DND-41 (cell line): ENCODE measurements at places on chromosomes 1 and 21.
A peak's percentile ranks its signal among the peaks of the same experiment; 100 is the strongest.

DNA sequence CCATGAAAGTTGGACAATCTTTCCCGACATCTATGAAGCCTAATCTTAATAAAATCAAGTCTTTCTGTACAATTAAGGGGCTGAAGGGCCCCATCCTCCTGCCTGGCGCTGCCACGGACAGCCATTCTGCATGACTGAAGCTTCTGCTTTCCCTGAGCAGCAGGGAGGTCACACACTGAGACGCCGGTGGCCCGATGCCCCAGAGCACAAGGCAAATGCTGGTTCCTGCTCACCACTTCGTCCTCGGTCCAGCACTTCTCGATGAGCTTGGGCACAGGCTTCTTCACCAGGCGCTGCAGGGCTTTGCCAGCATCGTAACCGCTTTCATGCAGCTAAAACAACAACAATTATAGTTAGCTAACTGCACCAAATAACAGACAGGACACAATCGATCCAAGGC is 147.8 kb downstream of the SLC45A1 start:
- DNase-seq, result no peak

GRCh38 chr1:33469691-33470090 is 2.8 kb upstream of the ZSCAN20 start:
- no peak for DNase-seq

- no peak for DNase-seq
Observed at GRCh38 chr1:78527706-78528105, 36.9 kb downstream of the PTGFR start.

- DNase-seq, result no peak
Observed at GRCh38 chr1:215005656-215006345, 76.7 kb upstream of the KCNK2 start.

DNA sequence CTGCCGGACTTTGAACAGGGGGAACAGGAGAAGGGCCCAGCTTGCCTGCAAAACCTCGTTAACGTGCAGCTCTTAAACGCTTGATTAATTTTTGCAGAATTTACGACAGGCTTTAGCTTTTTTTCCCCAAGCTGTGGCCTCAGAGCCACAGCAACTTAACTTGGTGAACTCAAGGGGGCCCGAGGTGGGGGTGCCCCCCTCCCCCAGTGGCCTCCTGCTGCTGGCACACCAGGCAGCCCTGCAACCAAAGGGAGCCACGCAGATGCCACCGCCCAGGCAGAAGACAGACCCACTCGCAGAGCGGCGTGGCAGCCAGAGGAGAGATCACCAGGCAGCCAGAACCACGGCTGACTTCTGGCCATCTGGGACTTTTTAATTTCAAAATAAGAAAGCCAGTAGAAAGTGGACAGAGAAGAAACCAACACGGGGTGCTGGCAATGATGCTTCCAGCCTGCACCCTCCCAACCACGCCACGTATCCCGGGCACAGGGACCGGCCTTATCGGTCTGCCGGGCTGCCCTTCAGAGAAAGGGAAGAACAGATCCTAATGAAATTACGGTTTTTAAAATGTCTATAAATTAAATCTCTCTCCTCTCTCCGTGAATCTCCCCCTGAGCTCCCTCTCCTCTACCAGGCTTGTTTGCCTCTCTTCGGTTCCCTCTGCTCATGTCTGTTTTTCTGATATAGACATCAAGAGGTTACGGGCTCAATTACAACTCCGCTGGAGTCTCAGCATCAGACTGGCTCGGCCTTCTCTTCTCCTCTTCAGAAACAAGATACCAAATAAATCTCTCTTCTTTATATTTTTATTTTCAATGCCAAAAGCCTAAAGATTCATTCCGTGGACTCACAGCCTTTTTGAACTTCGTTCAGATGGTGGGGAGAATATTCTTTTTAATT is 6.4 kb downstream of the CASZ1 start:
- no peak for DNase-seq

- DNase-seq, result no peak
Observed at GRCh38 chr1:209996348-209996747, 58.3 kb downstream of the SYT14 start.

GRCh38 chr1:172499636-172500141 is 33.3 kb upstream of the SUCO start:
- no peak for DNase-seq

DNA sequence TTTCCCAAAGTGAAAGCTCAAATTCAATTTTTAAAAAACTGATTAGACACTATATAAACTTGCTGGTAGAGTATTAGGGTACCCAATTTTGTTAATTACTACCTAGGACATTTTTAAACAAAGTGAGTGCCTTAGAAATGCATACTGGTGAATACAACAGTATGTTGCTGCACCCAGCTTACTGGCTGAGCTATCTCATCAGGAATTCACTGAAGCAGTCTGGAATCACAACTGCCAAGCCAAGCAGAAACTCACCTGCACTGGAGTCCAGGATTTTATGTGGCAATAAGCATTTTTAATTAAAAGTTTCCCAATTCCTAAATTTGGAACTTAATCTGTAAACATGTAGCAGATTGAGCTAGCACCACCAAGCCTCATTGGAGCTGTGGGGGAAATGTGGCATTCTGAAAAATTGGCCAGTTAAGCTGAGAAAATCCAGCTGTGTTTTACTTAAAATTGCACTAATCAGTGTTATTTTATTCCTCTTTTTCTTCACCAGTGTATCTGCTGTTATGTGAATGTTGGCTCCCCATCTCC is 61.8 kb downstream of the CLEC20A start:
- no peak for DNase-seq

GRCh38 chr1:34029954-34030353 is 135.1 kb downstream of the CSMD2 start:
- no peak for DNase-seq

GRCh38 chr1:25662061-25662460 is 45.5 kb downstream of the MAN1C1 start:
- DNase-seq, result no peak

- DNase-seq, result no peak
Observed at GRCh38 chr1:183908079-183908478, 103.2 kb downstream of the RGL1 start.

DNA sequence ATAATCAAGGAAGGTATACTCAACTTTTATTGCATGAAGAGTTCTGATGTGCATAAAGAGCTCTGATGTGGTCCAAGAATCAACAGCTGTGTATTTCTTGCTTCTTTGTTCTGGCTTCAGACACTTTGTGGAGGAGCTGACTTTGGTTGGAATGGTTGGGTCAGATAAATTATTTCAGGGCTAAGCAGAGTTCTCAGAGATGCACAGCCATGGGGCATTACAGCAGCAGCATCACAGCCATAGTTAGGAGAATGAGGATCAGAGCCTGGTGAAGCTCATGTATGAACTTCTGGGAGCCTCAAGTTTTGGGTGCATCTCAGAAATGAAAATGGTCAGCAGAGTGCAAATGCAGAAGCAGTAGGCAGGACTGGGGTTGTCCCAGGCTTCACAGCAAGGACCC is 267.4 kb upstream of the RUNX1 start:
- no peak for DNase-seq

DNA sequence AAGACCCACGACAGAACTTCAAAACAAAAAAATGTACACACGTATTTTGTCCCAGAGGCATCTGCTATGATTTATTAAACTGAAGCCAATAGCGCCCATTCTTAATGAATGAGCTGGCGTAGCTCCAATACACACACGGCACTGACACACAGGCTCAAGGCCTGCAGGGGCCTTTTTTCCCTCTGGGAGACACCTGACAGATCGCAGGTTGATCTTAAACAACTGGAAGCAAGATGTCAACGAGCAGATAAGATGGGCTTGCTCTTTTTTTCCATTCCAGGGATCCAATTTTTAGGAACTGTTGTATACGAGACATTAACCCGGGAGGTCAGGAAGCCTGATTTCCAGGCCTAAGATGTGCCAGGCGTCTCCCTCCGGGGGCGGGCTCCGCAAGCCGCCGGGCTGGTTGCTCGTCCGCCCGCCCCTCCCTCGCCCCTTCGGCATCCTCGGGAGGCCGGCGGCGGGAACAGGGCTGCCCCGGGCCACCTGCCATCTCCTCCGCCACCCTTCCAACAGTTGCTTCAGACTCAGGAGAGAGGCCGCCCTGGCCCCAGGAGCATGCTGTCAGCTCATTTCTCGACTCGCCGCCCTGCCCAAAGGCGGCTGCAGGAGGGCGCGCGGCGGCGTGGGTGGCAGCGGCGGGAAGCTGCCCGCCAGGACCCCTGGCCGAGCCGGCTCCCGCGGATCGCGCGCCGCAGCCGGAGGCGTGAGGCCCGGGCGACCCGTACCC is 735 bp downstream of the TTC13 start:
- DNase-seq, result peak; percentile 41

DNA sequence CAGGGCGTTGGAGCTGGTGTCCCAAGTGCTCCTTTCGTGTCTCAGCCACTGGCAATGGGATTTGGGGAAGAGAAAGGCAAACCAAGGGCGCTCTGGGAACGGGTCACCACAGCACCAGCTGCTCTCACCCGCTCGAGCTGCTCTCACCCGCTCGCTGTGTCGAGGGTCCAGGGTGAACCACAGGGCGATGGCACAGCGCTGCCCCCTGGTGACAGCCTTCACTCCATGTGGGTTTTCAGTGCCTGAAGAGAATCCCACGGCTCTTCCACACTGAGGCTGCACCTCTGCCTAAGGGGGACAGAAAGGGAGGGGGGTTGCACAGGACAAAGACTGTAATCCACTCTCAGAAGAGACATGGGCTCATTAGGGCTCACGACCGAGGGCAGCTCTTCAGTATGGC is 7.1 kb upstream of the CLDN19 start:
- DNase-seq, result peak; percentile 58

- no peak for DNase-seq
Observed at GRCh38 chr21:15986277-15986676, 256.5 kb downstream of the USP25 start.

DNA sequence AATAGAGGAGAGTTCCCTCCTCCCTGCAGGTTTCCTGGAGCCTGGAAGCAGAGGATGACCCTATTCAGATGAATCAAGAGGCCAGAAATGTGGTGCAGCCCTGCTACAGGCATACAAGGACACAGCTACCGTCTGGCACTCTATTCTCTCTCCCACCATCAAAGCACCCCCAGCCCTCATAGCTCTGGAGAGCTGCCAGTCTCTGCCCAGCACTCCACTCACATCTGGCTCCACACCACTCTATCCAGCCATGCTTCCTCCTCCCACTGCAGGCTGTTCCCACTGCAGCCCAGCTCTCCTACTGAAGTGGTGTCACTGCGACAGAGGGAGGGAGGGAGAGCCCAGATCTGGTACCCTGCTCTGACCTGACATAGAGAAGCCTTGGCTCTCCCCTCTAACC is 18.4 kb downstream of the SYT2 start:
- no peak for DNase-seq

GRCh38 chr1:212293579-212293978 is 8.4 kb downstream of the PPP2R5A start:
- DNase-seq, result no peak

GRCh38 chr21:23218667-23219066 is 2220.5 kb downstream of the NCAM2 start:
- no peak for DNase-seq

DNA sequence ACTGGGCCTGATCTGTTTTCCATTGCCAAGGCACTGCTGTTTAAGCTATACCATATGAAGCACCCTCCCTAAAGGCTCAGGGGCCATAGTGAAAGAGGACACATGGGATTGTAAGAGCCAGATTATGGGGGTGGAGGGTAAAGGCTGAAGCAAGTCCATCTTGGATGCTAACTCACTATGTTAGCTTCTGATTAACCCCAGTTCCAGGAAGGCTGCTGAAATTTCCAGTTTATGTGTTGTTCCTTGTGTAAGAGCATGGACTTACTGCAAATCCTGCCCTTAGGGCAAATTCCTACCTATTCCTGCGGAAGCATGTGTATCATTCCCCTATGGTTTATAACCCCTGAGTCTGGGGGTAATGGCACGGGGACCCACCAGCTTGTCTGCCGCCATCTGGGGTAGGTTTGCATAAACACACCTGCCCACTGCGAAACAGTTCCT is 91.8 kb upstream of the SERBP1 start:
- no peak for DNase-seq

DNA sequence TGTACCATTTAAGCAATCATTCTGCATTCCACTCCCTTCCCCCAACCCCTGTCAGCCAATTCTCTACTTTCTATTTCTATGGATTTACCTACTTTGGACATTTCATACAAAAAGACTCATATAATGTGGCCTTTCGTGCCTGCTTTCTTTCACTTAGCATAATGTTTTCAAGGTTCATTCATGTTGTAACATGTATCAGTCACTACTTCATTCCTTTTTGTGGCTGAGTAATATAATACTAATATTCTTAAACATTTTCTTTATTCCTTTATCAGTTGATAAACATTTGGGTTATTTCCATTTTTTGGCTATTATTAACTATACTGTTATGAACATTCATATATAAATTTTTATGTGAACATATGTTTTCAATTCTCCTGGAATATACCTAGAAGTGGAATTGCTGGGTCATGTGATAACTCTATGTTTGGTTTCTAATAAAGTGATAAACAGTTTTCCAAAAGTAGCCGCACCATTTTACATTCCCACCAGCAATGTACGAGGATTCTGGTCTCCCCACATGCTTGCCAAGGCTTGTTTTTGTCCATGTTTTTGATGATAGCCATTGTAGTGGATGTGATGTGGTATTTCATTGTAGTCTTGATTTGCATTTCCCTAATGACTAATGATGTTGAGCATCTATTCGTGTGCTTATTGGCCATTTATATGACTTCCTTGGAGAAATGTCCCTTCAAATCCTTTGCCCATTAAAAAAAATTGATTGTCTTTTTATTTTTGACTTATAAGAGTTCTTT is 61.9 kb upstream of the GNG12 start:
- DNase-seq, result no peak

GRCh38 chr1:34587761-34588160 is 167.1 kb upstream of the GJB5 start:
- no peak for DNase-seq

- DNase-seq, result no peak
Observed at GRCh38 chr1:228234921-228235320, 27.1 kb downstream of the OBSCN start.

DNA sequence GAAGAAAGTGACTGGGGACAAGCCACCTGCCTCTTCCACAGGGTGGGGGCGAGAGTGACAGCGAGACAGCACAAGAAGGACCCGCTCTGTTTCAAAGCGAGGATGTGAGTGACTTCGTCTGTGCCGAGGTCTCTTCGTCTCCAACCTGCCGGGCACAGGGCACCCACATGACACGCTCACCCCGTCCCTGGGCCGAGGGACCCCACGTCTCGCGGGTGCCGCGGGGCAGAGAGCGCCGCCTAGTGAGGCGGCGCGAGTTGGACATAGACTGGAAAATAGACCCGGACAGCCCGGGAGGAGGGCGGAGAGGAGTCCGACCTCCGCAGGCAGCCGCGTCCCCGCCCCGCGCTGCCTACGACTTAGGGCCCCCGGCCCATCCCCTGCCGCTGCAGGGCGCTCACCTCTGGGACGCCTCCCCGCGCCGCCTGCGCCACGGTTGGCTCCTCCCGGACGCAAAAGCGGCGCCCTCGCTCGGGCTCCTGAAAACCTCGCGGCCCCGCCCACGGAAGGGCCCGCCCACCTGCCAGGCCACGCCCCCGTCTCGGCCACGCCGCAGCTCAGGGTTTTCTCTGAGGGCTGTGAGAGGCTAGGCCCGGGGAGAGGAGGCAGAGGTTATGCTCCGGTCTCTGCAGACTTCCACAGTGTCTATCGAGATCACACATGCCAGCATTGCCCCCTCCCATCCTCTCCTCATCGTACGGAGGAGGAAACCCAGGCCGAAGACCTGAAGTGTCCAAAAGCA is at the start of gene TLR5:
TSS of gene TLR5 (minus strand) at position 454 of the 742 bp plus-strand sequence. CDS start 30,217 bp downstream, outside the sequence.
- DNase-seq, result peak; percentile 88
